NCI-H774 (cell line): ENCODE measurements at places on chromosomes 16 and 17.
A peak's percentile ranks its signal among the peaks of the same experiment; 100 is the strongest.

GRCh38 chr17:65009848-65010247, 46.7 kb downstream of the GNA13 start:
- no peak for DNase-seq

GRCh38 chr17:37292429-37293139, 83.2 kb upstream of the C17orf78 start:
- no peak for DNase-seq

DNA sequence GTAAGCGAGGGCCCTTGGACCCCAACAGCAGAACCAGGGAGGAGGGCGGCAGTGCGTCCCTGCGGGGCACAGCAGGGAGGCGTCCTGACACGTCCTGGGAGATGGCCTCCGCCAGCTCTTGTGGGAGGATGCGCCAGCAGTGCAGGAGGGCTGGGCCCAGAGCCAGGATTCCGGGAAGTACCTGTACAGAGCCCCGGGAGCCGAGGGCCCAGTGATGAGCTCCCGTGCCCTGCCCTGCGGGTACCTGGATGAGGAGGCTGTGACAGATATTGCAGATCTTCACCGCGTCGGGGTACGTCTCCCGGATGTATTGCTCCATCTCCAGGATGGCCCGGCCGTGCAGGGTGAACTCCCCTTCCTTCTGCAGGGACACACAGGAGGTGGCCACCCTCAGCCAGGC, 23.1 kb downstream of the KDM8 start:
- peak; percentile 5 for DNase-seq

DNA sequence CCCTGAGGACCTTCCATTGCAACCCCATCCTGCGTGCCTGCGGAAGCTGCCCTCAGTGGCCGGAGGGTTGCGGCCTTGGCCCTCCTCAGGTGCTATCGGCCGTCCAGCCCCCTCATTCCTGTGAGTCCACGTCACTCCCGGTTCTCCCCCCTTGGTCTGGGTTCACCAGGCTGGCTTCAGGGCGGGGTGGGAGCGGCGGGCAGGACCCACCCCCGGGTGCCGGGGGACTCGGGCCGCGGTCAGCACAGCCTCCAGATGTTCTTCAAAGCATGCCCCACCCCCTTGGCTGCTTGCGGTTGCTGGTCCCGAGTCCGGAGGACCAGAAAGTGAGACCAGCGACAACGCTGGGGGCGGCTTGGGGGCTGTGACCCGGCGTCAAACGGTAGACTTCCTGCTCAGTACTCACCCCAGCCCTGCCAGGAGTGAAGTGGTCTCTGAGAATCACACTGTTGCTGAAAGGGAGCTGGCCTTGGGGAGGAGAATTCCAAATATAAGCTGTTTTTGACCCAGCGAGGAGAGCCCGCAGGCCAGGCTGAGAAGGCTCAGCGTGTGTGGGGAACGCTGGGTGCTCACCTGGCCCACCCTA, 4.5 kb downstream of the ZNF469 start:
- DNase-seq: no peak

DNA sequence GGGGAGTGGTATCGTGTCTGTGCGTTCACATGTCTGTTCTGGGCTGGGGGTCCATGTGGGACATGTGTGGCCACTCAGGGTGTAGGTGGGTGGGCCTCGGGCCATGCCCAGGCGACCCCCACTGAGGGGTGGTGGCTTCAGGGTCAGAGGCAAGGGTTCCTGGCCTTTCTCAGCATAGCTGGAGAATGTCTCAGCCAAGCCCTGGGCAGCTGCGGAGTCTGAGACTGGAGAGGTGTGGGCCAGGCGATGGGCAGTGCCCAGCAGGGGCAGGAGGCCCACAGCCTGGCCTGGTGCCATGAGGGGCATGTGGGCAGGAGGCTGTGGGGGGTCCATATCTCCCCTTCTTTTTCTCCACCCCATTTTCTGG, 1.2 kb downstream of the FSCN2 start:
- no peak for DNase-seq

DNA sequence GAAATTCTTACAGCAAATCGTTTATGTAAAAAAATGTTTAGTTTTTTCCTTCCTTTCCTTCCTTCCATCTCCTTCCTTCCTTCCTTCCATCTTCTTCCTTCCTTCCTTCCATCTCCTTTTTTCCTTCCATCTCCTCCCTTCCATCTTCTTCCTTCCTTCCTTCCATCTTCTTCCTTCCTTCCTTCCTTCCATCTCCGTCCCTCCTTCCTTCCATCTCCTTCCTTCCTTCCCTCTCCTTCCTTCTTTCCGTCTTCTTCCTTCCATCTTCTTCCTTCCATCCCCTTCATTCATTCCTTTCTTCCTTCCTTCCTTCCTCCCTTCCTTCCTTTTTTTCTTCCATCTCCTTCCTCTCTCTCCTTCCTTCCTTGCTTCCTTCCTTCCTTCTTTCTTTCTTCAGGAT, 22.7 kb downstream of the MYOCD start:
- DNase-seq: no peak

- DNase-seq: no peak
Observed at GRCh38 chr16:70252355-70252988, 732 bp upstream of the EXOSC6 start.

- DNase-seq: no peak
Observed at GRCh38 chr17:81305051-81305630, 10.0 kb upstream of the SLC38A10 start.

- DNase-seq: peak; percentile 34
Observed at GRCh38 chr16:4313563-4314531, 2.0 kb upstream of the GLIS2 start.

- DNase-seq: no peak
Observed at GRCh38 chr16:2231016-2231931, 5.0 kb upstream of the DNASE1L2 start.

DNA sequence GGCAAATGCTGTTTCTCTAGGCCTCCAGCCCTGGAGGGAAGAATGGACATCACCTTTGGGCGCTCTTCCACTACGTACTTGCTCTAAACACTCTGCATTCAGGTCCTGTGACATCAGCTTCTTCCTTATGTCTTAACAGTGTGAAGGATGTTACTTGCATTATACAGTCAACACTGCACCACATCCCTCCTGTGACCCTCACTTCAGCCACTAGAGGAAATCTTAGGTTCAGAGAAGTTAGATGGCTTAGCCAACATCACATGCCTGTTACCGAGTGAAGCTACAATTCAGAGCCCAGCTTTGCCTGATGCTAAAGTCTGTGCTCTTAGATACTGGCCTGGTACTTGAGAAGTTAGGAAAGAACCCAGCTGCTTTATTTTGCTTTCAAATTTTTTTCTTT, 18.3 kb downstream of the UBFD1 start:
- DNase-seq: no peak

DNA sequence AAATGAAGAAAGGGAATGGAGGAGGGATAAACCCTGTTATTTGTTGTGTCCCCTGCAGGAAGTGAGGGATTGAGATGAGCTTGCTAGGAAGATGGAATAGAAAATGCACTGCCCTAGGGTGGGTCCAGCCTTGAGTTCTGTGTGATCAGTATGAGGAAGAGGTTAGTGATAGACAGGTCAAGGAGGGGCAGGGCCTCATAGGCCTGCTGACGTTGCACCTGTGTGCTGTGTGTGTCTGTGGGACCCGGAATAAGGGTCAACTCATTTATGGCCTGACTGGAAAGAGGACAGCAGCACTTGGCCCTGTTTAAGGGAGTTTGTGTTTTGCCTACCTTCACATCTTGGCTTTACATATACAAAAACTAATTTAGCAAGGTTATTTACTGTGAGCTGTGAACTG, 26.3 kb downstream of the DEF8 start:
- DNase-seq: no peak

- DNase-seq: no peak
Observed at GRCh38 chr16:17468611-17469010, 2.1 kb downstream of the XYLT1 start.

GRCh38 chr17:31549525-31550388, 158.3 kb downstream of the RAB11FIP4 start:
- DNase-seq: peak; percentile 95

GRCh38 chr17:10744501-10745000, 14.7 kb upstream of the TMEM220 start:
- DNase-seq: no peak

DNA sequence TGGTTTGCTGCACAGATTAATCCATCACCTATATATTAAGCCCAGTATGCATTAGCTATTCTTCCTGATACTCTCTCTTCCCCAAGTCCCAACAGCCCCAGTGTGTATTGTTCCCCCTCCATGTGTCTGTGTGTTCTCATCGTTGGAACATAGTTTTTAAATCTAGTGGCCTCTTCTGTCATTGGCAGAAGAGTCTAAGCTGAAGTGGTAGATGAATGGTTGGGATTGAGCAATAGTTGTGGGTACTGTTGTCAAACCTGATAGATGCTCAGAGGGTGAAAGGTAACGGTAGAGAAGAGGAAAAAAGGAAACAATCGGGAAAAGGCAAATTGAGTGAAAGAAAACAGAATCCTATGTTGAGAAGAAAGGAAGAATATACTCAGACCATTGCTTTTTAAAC, 29.9 kb downstream of the MAP3K3 start:
- DNase-seq: no peak

- no peak for DNase-seq
Observed at GRCh38 chr17:67983383-67983688, 12.9 kb downstream of the C17orf58 start.

- no peak for DNase-seq
Observed at GRCh38 chr17:17055286-17056155, 13.3 kb downstream of the MPRIP start.

GRCh38 chr17:70050931-70051330, 24.1 kb upstream of the KCNJ16 start:
- DNase-seq: no peak

- no peak for DNase-seq
Observed at GRCh38 chr16:66549284-66550131, at the start of gene TK2. Gene TK2, minus strand, starts transcription at chr16:66550122. Its CDS starts 61 bp downstream, at chr16:66550061.

- DNase-seq: no peak
Observed at GRCh38 chr17:74369221-74369620, 1.9 kb downstream of the GPR142 start.

GRCh38 chr16:85235991-85236817, 123.9 kb upstream of the CIBAR2 start:
- DNase-seq: no peak

GRCh38 chr16:12290868-12291267, 314.3 kb downstream of the SNX29 start:
- no peak for DNase-seq

DNA sequence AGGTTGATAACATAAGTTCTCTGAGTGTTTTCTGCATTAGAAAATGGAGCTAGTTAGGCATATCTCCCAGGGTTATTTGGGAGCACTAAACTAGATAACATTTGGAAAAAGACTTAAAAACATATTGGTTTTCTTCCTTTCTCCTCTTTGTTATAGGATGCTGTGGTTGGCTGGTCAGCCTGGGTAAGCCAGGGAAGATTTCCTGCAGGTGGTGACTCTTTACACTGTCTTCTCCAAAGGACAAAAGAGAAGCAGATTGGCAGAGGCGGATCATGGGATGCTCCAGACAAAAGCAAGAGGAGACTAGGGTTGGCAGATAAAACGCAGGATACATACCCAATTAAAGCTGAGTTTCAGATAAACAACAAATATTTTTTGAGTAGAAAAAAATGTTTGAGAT, 6.2 kb upstream of the CRYBA1 start:
- no peak for DNase-seq

GRCh38 chr16:54135361-54136275, 151.0 kb downstream of the IRX3 start:
- no peak for DNase-seq

- DNase-seq: no peak
Observed at GRCh38 chr17:29151567-29151966, 28.6 kb downstream of the MYO18A start.

- DNase-seq: no peak
Observed at GRCh38 chr17:17480593-17481148, 3.9 kb downstream of the MED9 start.

GRCh38 chr16:79369796-79370195, 230.7 kb downstream of the MAF start:
- DNase-seq: no peak

DNA sequence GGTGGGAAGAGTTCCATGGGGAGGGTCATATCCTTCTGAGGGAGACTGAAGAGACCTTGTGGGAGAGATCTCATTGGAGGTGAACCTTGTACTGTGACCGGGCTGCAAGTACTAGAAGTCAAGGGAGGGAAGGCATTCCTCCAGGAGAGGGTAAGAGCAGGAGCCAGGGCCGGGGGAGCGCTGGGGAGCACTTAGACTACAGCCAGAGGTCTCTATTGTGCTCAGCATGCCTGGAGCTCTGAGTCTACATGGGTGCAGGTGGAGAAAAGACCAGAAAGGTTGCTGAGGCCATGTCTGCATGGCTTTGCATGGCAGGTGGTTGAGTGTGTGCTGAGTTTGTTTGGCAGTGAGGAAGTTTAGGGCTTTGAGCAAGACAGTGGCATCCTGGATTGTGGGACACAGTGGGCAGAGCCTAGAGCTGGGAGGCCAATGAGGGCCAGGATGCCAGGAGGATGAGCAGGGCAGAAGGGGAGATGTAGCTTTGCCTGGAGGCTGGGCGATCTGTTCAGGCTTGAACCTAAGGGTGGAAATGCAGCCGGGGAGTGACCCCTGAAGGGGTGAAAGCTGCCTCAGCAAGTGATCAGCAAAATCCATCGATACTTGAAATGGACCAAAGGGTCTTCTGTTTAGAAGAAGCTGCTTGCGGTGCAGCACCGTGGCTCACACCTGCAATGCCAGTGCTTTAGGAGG, 317.4 kb upstream of the TNRC6C start:
- DNase-seq: no peak

GRCh38 chr17:78110363-78111015, 18.1 kb downstream of the TMC6 start:
- DNase-seq: no peak

- no peak for DNase-seq
Observed at GRCh38 chr17:5630434-5630833, 46.1 kb upstream of the NLRP1 start.

DNA sequence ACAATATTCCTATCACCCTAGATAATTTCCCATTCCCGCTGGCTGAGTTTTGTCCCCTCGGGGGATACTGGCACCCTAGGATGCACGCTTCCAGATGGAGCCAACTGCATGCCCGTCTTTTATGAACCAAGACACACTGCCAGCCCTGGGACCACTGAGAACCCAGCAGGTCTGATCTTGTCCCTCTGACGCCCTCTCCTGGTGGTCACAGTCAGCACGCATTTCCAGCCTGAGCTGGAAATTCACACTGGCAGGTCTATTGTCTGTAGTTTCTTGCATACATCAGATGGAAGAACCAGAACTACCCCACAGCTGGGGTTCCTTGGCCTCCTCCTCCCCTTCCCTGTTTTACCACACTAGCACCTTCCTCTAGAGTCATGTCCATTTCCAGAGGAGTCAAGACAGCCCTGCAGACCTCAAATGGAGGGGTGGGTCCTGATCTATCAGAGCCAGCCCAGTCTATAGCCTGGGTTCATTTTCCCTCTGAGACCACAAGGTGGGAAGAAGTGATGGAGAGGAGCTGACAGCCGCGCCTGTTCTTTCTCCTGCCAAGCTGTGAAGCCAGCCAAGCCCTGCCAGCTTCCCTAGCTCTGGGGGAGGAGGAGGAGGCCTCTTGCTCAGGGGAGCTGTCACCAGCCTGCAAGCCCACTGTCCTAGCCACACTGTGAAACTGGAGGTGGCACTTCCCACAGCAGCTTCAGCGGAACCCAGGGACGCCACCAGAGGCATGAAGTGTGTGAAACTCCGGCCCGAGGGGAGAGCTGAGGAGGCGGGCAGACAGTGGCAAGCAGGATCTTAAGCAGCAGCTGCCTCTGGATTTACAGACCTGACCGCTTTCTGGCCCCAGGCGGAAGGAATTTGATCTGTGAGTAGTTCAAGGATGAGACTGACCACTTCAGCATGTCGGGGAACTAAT, 29.3 kb downstream of the MXRA7 start:
- peak; percentile 61 for DNase-seq
